Vagina (tissue), 2 donors: ENCODE measurements at places on chromosomes 16 and 17.

GRCh38 chr17:44905006-44906000, 6.1 kb upstream of the EFTUD2 start:
- peaks cover 7% of the 10 kb centered on the region for H3K4me1 ChIP-seq
- no peak overlapping the region for H3K4me3 ChIP-seq
- H3K27me3 ChIP-seq, result no peaks in the 10 kb centered on the region
- H3K27ac ChIP-seq, result no peak overlapping the region
- DNase-seq, result no peak
- H3K36me3 ChIP-seq, result no peaks in the 10 kb centered on the region

DNA sequence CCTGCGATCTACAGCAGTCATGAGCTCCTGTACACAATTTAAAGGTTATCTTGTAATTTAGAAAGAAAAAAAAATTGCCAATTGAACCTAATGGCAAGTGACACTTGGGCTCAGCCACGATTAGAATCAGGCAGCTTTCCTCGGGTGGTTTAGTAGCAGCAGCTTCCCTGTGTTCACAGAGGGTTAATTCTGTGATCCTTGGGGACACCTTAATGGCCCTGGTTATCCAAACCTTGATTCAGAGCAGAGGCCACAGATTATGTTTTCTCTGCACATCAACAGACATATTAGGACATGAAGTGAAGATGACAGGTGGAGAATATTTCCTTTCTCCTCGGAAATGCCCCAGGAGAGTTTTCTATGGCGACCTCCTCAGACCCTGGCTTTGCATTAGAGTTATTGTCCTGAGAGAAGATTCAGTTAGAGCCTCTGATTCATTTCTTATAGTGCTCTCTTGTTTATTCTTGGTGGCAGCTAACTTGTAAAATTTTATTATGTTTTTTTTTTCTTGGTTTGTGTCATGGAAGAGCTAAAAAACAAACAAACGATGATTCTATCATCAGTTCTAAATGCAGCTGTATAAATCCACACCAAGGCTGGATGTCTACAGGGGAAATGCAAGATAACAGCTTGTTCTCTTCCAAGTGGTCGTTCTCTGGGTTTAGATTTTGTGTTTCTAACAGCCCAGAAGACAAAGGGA, 351.2 kb upstream of the DYNLRB2 start:
- no peak overlapping the region for H3K27ac ChIP-seq
- DNase-seq, result no peak
- no peaks in the 10 kb centered on the region for H3K27me3 ChIP-seq
- no peaks in the 10 kb centered on the region for H3K36me3 ChIP-seq
- H3K4me1 ChIP-seq, result no peaks in the 10 kb centered on the region

DNA sequence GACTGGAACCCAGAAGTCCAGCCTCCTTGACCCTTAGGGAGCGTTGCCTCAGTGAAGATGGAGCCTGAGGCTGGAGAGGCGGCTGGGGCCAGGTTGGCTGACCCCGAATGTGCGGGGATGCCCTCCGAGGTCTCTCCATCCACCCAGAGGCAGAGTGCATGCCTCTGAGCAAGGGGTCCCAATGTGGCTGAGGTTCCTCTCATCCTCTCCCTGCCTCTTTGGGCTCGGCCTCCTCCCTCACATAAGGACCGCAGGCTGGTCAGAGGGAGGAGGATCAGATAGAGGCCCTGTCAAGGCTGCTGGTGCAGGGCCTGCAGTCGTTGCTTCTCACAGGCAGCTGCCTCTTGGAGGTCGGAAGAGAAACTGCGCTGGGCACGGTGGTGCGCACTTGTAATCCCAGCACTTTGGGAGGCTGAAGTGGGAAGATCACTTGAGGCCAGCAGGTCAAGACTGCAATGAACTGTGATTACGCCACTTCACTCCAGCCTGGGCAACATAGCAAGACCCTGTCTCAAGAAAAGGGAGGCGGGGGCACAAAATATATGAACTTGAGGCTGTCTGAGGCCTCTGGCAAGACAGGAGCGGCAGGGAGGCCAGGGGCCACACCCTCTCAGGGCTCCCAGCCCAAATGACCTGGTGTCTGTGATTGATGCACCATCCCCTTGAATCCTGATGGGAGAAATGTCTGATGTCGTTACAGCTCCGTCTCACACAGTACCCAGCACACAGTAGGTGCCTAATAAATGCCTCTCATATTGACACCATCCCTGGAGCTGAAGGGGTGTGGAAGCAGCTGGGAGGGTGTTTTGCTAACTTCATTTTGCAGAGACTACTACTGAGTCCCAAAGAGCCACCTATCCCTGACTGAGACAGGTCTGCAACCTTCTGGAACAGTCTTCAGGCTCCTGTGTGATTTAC, 220.1 kb upstream of the GSE1 start:
- no peaks in the 10 kb centered on the region for H3K27me3 ChIP-seq
- H3K36me3 ChIP-seq, result no peaks in the 10 kb centered on the region
- H3K4me3 ChIP-seq, result no peak overlapping the region

DNA sequence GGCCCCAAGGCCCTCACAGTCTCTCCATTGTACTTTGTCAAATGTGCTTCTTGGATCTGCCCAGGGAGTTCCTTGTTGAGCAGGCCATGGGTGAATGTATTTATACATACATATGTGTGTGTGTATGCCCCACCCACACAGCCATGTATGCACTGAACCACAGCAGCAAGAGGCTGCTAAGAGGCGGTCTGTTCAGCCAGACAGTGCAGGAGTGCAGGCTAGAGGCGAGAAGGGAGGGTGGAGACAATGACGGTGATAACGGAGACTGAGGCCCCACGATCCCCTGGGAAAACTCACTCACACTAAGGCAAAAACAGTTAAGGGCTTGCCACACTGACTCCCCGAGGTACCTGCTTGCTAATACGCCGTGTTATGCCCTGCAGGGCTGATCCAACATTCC, 151.0 kb upstream of the CDC42EP4 start:
- no peaks in the 10 kb centered on the region for H3K27me3 ChIP-seq
- H3K4me1 ChIP-seq, result no peaks in the 10 kb centered on the region
- DNase-seq, result no peak

- DNase-seq, result no peak
- H3K27ac ChIP-seq, result no peak overlapping the region
Measured at GRCh38 chr16:65195998-65196397, 74.1 kb upstream of the CDH11 start.

GRCh38 chr16:15434425-15435215, at the start of gene BMERB1:
BMERB1 (plus strand) TSS chr16:15434588; CDS start chr16:15434654, 66 bp downstream.
- H3K4me3 ChIP-seq, result peak within 1 kb of the TSS; percentile 60
- peak within 1 kb of the TSS; percentile 86 for H3K27ac ChIP-seq
- H3K36me3 ChIP-seq, result no peaks in the 10 kb centered on the region
